ENCODE measurements at places on chromosomes 5 and 9.
A peak's percentile ranks its signal among the peaks of the same experiment; 100 is the strongest.

DNA sequence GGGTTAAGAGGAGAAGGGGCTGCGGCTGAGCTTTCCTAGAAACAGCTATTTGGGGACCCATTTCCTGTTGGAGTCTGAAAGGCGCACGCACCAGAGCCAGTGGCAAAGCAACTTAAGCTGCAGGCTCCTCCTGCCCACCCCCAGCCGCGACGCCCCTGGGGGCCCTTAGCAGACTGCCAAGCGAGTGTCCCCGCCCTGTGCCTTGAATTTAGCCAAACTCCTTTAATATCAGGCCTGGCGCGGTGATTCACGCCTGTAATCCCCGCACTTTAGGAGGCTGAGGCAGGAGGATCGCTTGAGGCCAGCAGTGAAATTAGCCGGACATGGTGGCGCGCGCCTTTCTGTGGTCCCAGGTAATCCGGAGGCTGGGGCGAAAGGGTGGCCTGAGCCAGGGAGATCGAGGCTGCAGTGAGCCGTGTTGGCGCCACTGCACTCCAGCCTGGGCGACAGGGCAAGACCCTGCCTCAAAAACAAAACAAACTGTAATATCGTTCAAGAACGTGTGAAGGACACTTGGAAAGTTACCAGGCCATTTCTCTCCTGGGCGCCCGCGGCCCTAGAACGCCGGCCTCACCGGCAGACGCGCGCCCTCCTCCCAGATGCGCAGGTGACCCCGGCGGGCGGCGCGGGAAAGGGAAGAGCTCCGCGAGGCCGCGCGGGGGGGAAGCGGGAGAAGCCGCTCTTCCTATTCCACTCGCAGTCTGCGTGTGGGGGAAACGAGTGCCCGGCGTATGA is 1.0 kb upstream of the F2R start:
- no peak for DNase-seq

GRCh38 chr9:23538461-23539003 is 287.5 kb downstream of the ELAVL2 start:
- no peak for DNase-seq

DNA sequence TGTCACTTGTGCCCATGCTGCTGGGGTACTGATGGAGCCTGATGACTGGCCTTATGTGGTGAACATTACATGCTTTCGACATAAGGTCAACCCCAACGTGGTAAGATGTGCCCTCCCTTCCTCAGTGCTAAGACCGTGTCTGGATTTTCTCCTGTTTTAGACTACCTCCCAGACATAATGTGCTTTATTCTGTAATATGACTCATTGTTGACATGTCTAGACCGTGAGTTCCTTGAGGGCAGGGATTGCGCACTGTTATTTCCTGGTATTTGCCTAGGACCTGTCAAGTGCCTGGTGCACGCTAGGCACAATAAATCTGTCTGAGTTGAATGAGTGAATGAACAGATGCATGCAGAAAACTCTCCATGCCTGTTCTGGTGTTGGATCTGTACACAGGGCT is 346.0 kb downstream of the KDM4C start:
- no peak for DNase-seq

GRCh38 chr5:143413958-143414669 is 10.6 kb upstream of the NR3C1 start:
- DNase-seq = no peak

DNA sequence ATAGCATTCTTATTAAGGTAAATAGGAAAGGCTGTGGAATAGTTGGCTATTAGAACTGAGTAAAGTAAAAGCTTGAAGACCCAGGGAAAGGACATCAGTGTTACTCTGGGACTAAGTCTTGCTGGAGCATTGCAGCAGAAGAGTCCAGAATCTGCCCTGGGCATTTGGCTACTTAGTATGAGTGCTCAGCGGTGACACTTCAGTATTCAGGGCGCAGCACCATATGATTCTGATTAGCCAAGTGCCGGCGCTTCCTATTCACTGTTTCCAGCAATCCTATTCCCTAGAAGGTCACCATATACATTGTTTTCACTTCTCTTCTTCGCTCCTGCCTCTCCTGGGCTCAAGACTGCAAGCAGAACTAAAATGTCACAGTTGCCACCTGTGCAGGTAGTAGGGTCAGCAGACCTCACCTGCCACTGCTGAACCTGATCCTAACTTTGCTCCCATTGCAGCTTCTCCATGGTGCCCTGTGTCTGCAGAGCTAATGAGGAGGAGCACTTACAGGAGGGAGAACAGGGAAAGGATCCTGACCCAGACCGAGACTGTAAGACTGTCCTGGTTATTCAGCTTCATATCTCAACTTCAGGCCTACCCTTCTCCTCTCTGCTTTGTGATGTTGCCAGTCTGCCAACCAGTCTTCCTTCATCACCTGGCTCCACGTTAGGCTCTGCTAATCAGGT is 313.6 kb upstream of the PIK3R1 start:
- DNase-seq = no peak

- DNase-seq = no peak
These were observed 22.5 kb downstream of the MUSK start for GRCh38 chr9:110691002-110691549.

DNA sequence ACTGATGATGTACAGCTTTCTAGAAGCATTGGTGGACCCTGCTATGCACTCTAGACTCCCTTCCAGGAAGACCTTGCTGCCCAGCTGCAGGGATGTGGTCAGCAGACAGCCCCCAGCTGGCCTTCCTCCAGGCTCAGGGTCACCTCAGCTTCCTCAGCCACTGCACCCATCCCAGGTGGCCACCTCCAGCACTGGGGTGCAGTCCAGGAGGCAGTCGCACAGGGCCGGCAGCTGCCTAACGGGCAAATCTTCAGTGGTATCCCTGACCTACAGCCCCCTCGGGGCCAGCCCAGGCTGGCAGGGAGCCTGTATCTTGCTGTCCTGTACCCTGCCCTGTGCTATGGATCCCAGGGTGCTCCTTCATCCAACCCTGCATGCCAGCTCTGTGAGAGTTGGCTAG is 81.8 kb downstream of the GADD45G start:
- no peak for DNase-seq

- DNase-seq = peak; percentile 49
These were observed 56.8 kb upstream of the SMIM32 start for GRCh38 chr5:136249678-136250266.

DNA sequence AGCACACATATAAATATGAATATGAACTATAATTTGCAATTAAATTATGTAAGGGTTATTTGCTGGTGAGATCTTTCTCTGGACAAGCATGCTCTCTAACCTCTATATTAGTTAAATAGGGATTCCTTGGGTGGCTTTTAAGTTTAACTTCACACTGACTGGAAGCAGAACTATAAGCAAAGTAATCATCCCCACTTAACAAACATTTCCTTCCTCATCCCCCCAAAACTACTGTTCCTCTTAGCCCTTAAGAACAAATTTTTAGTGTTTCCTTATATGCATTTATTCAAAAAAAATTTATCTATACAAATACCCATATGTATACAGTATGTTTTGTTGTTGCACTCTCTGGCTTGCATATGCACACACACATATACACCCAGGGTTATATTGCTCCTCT is 512.1 kb upstream of the MEF2C start:
- DNase-seq = no peak

GRCh38 chr5:135333732-135334515 is 65.1 kb downstream of the MACROH2A1 start:
- no peak for DNase-seq

DNA sequence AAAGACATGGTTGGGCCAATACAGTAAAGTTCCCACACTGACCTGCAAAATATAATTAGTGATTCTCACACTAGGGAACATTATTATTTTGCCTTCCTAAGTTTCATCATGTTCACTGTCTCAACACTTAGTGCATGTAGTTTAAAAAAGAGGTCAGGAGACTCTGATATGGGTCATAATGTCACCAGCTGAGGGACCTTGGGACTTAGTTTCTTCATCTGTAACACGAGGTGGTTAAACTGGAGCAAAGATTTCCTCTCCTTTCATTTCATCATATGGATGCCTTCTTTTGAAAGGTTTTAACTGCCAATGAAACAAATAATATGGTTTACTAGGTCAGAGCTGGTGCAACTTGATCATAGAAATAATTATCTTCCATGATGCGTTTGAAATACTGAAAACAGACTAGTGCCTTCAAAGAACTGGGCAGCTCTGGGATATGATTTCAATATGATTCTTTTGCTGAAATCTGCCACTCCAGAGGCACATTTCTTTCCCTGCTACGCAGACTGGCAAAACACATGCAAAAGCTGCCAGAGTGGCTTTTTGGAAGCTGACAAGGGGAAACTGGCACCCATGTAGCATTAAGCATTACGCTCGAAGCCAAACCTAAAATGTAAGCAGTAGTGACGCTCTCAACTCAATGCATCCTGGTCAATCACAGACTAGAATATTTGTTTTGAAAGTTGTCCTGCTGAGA is 20.8 kb downstream of the RETREG1 start:
- no peak for DNase-seq

GRCh38 chr5:29089591-29090130 is 2051.3 kb upstream of the CDH9 start:
- no peak for DNase-seq

DNA sequence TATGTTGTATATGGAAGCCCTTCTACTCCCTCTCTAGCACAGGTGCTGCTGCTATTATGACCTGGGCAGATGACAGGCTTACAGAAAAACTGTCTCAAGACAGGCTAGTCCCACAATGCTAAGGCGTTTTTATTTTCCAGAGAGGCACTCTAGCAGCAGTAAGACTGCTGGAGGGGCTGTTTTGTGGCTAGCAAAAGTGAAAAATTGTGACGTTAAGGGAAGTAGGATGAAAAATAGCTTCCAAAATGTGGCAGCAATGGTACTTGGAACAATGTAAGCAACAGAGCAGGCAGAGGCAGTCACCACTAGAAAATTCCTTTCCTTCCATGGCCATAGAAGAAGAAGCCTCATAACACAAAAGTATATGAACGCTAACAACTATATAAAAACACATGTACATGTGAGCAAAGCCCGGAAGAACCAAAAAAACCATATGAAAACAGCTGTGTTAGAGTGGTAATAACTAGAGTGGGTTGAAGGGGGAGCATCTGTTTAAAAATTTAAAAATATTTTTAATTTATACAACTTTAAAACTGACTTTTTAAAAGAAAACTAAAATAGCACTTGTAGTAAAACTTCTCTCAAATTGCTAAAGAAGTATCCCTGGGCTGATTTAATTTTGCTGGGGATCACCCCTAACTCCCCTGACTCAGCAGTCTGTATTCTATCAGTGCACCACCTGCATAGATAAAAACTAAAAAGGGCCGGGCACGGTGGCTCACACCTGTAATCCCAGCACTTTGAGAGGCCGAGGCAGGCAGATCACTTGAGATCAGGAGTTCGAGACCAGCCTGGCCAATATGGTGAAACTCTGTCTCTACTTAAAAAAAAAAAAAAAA is 30.6 kb downstream of the CLINT1 start:
- no peak for DNase-seq

DNA sequence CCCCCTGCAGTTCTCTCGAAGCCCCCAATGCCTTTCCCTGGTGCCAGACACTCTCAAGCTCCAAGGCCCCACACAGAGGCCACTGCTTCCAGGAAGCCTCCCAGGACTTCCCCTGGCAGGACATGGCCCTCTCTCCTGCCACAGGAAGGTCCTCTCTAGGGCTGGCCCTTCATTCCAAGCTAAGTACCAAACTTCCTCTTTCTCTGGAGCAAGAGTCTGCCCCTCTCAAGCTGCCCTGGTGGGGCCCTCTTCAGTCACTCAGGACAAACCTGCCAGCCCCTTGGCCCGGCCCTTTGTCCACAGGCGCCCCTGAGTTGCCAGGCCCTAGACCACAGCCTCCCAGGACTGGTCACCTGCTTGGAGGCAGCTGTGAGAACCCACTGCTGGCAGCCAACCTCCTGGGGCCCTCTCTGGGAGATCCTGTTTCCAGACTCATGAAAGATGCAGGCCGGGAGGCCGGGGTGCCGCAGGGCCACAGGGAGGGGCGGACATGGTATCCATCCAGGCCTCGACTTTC is 6.6 kb downstream of the NINJ1 start:
- DNase-seq = peak; percentile 50

- no peak for DNase-seq
These were observed 31.5 kb downstream of the STK10 start for GRCh38 chr5:172156541-172156994.

- no peak for DNase-seq
These were observed 464.1 kb upstream of the KLF4 start for GRCh38 chr9:107953556-107954125.

GRCh38 chr9:137198051-137198901 is 2.3 kb downstream of the TPRN start:
- no peak for DNase-seq

DNA sequence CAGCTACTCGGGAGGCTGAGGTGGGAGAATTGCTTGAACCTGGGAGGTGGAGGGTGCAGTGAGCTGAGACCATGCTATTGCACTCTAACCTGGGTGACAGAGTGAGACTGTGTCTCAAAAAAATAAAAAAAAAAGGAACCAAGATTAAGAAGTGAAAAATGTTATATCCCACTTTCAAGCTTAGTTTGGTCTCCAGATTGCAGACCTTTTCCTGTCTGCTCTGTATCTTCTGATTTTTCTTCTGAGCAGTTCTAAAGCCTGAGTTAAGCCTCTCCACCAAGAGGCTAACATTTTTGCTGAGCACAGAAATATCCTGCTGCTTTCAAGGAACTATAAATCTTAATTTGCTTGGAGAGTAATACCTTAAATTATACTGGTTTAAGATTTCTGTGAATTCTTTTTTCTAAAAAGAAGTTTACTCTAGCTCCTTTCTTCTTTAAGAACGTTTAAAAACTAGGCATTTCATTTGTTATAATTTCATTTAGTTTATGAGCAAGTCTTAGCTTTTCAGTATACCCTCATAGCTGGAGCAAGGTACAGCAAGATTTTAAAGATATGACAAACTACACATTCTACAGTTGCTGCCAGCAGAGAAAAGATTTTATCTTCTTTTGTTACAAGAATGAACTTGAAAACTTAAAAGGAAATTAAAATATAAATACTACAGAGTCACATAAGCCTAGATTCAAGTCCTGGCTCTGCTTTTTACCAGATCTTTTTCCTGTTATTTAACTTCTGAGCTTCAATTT is 55.0 kb downstream of the GARNL3 start:
- no peak for DNase-seq

GRCh38 chr5:139811274-139811607 is 15.6 kb downstream of the PSD2 start:
- no peak for DNase-seq

GRCh38 chr9:107824556-107824955 is 335.0 kb upstream of the KLF4 start:
- no peak for DNase-seq

DNA sequence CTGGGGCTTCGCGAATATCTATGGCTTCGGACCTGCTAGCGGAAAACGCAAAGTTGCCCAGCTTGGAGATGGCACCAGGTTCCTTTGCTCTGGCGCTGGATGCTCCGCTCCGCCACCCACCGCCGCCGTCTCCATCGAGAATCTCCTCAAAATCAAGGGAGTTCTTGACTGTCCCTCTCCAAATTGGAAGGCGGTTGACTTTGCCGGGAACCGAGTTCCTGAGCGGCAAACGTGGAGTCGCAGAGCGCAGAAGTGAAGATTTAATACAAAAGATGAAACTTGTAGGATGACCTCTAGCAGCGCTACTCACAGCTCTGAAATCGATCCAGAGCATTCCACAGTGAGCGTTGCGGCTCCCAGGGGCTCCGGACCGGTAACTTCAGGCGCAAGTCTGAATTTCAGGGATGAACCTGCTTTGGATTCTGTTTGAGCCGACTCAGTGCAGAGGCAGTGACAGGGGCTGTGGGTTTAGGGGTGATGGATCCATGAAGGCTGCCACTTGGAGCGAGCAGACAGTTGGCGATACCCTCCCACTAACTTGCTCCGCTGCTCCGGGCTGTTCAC is 1641.5 kb upstream of the C9orf72 start:
- no peak for DNase-seq

GRCh38 chr5:111800351-111800750 is 43.4 kb upstream of the NREP start:
- no peak for DNase-seq

- DNase-seq = no peak
These were observed 10.9 kb upstream of the RHOBTB3 start for GRCh38 chr5:95720094-95720786.

Measured in LHCN-M2 (cell line).